ENCODE measurements at places on chromosomes 13 and 19.

DNA sequence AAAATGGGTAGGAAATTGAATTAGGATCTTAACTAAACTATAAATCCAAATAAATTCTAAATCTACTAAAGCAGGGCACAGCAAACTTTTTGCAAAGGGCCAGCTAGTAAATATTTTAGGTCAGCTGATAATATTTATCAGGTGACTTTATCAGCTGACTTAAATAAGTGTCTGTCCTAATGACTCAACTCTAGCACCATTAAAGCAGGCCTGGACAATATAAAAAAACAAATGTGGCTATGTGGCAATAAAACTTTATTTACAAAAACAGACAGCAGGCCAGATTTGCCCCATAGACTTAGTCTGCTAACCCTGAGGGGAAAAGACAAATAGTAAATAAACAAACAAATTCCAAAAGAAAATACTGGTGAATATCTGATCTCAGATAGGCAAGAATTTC lies 27.7 kb upstream of the DOCK9 start:
- no peak for DNase-seq

DNA sequence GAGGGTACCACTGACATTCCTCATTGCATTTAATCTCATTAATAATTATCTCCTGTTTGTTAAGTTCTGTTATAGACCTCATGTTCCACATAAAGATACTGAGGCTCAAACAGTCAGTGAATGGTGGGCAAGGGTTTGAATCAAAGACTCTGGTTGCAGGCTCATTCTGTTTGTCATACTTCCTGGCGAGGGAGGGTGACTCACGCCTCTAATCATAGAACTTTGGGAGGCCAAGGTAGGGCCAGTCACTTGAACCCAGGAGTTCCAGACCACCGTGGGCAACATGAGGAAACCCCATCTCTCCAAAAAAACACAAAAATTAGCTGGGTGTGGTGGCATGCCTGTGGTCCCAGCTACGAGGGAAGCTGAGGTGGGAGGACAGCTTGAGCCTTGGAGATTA lies 220.7 kb upstream of the MIR17HG start:
- no peak for DNase-seq

- no peak for DNase-seq
These were observed 1552.5 kb downstream of the UQCRFS1 start for GRCh38 chr19:27660428-27660827.

GRCh38 chr19:45437328-45437727 lies 13.6 kb upstream of the ERCC1 start:
- no peak for DNase-seq

DNA sequence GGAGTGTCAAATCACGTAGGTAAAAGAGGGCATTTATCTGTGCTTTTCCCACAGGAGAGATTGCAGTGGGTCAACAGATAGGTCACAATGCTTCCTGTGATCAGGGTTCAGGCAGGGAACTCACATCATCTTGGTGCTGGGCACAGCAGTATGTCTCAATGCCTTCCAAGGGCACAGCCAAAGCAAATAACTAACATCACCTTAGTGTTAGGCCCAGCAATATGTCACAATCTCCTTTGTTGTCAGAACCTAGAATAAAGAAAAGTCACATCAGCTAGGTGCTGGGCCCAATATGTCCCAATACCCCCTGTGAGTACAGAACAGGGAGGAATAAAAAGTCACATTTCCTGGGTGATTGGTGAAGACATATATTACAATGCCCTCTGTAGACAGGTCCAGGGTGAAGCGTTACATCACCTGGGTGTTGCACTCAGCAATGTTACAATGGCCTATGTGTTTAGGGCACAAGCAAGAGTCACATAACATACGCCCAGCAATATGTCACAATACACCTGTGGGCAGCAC lies 11.4 kb upstream of the ZNF724 start:
- DNase-seq = no peak

GRCh38 chr19:32570081-32570785 lies 10.8 kb upstream of the PDCD5 start:
- peak; percentile 54 for DNase-seq
